Dermis microvascular lymphatic vessel endothelial cell (primary cell): ENCODE measurements at places on chromosomes 6 and 20. TPM values are rescaled to one million over a fixed set of nuclear protein-coding genes. Genes with fewer than 3 reads are reported as not detected.
A peak's percentile ranks its signal among the peaks of the same experiment; 100 is the strongest.

DNA sequence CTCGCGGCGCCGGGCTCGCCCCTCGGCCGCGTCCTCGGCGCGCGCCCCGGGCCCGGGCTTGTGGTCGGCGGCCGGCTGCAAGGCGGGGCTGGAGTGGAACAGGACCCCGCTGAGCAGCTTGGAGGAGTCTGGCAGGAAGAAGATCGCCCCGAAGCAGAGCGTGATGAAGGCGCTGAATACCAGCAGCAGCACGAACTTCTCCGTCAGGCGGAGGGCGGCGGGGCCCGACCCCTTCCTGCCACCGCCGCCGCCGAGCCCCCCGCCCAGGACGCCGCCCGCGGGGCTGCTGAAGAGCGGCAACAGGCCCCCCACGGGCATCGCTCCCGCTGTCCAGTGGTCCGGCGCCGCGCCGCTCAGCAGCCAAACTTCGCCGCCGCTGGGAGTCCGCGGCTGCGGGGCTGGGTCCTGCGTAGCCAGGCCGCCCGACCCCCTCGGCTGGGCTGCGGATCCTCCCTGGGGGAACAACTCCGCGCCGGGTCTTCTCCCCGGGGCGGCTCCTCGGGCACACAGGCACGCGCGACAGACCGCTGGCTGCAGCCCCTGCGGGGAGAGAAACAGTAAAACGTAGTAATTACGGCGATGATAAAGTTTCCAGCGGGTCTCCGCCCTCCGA is 707 bp downstream of the MAN1A1 start:
- no peak for DNase-seq

- DNase-seq = no peak
Observed at GRCh38 chr6:33429750-33430052, 9.8 kb downstream of the SYNGAP1 start.

GRCh38 chr6:64681416-64682160 is 1025.4 kb downstream of the EYS start:
- DNase-seq = no peak

DNA sequence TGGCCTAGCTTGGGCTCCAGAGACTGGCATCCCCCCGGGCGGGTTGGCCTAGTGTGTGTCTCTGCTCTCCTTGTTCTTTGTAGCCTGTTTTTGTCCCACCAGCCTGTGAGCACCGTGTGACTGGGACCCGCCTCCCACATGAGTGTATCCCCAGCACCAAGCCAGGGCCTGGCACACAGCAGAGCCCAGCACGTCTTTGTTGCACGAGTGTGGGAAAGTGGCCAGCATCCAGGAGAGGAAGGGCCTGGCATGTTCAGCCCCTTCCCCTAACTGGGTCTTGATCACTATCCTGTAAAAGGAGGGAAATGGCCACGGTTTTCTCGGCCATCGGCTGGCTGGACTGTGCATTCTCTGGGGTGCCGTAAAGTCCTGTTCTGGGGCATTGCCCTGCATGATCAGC is 290.1 kb downstream of the BMP7 start:
- DNase-seq = no peak

The PKIB gene
- 0.13 TPM in 2 replicates for total RNA-seq

DNA sequence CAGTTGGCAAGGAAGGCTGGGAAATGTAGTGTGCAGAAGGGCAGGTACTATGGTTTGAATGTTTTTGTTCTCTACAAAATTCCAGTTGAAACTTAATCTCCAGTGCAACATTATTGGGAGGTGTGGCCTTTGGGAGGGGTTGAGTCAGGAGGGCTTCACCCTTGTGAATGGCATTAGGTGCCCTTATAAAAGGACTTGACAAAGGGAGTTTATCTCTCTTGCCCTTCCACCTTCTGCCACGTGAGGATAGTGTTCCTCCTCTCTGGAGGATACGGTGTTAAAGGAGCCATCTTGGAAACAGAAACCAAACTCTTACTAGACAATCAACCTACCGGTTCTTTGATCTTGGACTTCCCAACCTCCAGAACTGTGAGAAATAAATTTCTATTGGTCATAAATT is 82.2 kb upstream of the LRFN2 start:
- no peak for DNase-seq

DNA sequence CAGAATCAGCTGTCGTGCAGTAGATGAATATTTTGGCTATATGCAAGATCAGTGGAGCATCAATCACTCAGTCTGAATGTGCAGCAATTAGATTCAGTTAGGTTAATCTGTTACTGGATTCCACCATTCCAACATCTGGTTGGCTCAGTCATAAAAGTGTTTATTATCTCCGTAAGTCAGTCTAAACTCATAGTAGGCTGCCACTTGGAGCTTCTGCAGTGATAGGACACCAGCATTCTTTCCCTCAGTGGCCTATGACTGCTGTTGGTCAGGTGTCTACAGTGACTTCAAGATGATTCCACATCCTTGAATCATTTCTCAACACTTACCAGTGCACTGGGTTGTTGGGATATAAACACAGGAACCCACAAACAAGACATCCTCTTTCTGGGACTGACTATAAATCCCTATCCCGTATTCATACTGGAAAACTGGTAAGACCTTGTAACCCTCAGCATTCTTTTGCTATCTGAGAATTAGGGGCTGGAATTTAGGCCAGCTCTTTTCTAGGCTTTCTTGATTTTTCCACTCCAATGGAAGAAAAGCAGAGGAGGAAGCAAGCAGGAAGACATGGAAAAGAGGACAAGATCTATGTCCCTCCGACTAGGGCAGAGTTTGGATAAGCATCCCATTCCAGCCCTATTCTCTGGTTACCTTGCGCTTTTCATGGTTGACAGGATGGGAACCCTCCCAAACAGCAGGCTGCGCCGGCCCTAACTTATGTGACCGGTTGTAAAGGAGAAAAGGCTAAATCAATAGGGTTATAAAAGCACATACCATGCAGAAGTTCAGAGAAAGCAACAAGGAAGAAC is 919.6 kb downstream of the KIF16B start:
- no peak for DNase-seq

The NKX2-2 gene
- total RNA-seq = not detected in 2 replicates

DNA sequence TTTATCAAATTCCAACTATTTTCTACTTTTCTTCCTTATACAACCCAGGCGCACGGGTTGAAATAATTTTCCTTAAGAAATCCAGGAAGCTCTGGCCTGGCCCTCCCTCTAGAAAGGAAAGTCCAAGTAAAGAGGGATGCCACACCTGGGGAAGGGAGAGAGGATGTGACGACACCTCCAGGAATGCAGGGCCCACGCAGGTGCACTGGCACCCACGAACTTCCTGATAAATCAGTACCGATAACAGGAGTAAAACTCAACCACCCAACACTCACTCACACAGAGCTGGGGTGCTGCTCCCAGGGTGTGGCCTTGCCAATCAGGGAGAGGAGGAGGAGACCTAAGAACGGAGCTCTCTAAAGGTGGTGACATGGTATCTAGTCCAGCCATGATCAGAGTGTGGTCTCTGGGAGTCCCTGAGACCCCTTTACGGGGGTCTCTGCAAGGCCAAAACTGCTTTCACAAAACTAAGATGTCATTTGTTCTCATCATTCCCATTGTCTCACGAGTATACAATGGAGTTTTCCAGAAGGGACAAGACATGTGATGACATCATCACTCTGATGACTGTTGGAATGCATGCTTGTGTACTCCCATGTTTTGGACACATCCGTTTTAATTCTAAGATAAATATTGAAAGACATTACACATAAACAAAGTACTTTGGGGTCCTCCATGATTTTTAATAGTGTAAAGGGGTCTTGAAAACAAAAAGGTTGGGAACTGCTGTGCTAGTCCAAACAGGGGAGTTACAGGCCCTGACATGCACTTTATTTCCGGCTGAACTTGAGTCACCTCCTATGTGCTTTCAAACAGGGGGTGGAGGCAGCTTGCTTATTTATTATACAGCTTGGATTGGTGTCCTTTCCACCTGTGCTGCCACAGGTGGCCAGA is 2.2 kb upstream of the PARD6B start:
- DNase-seq = no peak

GRCh38 chr6:135731116-135731515 is 120.4 kb upstream of the PDE7B start:
- no peak for DNase-seq

- no peak for DNase-seq
Observed at GRCh38 chr6:166752097-166752496, 125.0 kb upstream of the RPS6KA2 start.

The TP53TG5 gene
- not detected in 2 replicates for total RNA-seq

The CCN2 gene
- 178 and 284 TPM in 2 replicates for total RNA-seq

GRCh38 chr6:53033764-53034163 is 31.4 kb upstream of the FBXO9 start:
- no peak for DNase-seq

GRCh38 chr6:72721346-72721745 is 99.5 kb downstream of the KCNQ5 start:
- DNase-seq = no peak

- DNase-seq = no peak
Observed at GRCh38 chr20:62832212-62832922, 15.5 kb downstream of the COL9A3 start.

The CEP85L gene
- 5.6 and 11.5 TPM in 2 replicates for total RNA-seq

The BFSP1 gene
- total RNA-seq = 1.7 and 2.0 TPM in 2 replicates

DNA sequence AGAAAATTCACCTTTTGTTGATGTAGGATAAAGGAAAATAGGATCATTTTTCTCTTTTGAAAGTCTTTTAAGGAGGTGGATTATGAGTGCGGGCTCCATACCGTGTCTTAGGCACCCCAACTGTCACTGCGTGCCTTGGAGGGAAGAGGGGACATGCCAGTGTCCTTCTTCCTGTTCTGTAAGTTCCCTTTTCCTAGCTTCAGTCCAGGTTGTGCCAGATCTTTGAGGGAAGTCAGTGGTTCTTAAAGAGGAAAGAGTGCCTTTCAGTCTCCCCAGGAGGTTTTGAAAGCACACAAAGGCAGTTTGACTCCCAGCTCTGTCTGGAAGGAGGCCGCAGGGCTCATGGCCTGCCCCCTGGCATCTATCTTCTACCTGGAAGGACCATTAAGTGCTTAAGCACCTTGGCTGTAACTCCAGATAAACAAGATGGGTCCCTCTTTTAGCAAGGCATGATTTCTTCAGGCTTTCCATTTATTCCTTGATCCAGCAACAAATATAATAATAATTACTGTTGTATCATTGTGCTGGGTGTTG is 13.0 kb downstream of the EFCAB8 start:
- DNase-seq = no peak

DNA sequence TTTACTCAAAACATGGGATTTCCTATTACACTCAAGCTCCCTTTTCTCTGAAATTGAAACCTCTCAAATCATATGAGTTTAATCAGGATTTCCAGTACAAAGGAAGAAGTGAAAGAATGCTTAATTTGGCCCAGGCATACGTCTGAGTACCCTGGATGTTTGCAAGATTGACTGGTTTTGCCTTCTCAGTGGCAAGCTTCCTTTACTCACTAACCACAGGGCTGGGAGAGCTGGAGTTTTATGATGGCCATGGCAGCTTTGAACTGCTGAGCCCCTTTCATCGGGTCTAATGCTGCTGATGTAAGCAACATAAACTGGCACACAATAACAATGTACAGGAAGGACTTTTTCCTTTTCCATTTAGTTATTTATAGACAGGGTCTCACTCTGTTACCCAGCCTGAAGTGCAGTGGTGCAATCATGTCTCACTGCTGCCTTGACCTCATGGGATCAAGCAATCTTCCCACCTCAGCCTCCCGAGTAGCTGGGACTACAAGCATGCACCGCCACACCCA is 194.8 kb downstream of the SLC35F1 start:
- DNase-seq = no peak

The TRIM10 gene
- total RNA-seq = not detected in 2 replicates

GRCh38 chr6:44917430-44917829 is 410.7 kb upstream of the RUNX2 start:
- no peak for DNase-seq

DNA sequence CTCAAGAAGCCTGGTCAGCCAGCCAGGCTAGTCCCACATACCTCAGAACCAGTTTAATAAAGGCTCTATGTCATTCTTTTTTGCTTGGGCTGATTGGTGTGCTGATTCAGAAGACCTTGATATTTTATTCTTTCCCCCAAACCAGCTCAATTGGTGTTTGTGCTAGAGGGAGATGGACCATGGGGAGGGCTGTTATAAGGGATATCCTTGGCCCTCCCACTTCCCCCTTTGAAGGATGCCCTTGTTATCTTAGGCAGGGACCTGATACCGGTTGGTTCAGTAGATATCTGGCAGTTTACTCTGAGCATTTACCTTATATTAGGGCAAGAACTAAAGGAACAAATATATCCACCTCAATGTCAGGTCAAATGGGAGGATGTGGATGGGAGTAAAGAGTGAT is 207.4 kb downstream of the LRFN2 start:
- DNase-seq = no peak

DNA sequence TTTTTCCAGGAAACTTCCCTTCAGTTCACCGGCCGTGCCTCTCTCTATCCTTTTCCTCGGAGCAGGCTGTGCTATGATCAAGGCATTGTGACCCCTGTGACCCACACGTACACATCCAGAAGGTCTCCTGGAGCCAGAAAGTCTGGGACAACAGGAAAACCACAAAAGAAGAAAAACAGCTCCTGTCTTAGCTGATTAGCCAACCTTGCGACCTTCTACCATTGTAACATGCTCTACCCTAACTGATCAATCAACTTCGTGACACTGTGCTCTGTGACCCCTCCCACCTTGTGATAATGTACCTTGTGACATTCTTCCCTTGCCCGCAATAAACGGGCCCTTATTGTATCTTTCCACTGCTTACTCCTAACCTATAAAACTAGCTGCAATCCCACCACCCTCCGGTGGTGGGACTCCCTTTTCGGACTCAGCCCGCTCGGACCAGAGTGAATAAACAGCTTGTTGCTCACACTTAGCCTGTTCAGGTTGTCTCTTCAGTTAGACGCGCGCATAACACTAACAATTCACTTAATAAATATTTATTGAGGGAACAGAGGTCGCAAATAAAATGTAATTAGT is 24.2 kb downstream of the ZNF311 start:
- DNase-seq = peak; percentile 78

- no peak for DNase-seq
Observed at GRCh38 chr20:19506021-19506420, 252.0 kb upstream of the RIN2 start.

DNA sequence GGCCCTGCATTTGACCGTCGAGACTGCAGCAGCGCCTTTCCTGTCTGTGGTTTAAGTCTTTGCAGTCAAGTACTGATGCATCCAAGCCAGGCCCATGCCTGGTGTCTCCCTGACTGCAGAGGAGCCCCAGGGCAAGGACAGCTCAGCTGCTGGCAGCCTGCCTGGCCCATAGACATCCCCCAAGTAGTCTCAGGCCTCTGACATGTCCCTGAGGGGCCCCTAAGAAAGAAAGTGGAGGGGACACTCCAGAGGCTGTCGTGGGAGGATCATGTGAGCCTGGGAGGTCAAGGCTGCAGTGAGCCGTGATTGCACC is 18.0 kb downstream of the HRH3 start:
- no peak for DNase-seq

The SALL4 gene
- total RNA-seq = 0.26 and 0.63 TPM in 2 replicates

DNA sequence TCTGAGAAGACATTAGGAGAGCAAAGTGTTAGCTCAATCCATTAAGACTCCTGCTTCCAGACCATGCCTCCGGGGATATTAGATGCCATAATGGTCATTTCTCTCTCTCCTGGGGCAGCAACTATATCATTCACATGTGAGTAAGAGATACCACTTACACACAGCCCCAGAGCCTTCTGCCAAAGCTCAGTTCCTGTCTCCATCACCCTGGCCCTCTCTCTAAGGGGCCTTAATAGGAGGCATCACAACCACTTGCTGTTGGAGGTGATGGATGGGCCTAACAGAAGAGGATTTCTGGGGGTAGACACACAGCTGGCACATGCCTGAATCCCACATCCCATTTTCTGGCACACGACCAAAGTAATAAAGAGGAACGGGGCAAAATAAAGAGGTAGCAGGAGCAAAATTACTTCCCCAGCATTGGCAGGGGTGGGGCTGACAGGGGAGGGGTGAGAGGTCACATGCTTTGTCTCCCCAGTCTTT is 34.0 kb upstream of the VSTM2L start:
- no peak for DNase-seq

- DNase-seq = peak; percentile 50
Observed at GRCh38 chr6:166275714-166276166, 32.5 kb downstream of the PRR18 start.
